ENCODE measurements at places on chromosomes 7 and 10.

- no peak for DNase-seq
Observed at GRCh38 chr10:116674901-116675423, 54.2 kb downstream of the PNLIPRP2 start.

GRCh38 chr10:50420196-50420595, 168.9 kb upstream of the ASAH2 start:
- DNase-seq: no peak

DNA sequence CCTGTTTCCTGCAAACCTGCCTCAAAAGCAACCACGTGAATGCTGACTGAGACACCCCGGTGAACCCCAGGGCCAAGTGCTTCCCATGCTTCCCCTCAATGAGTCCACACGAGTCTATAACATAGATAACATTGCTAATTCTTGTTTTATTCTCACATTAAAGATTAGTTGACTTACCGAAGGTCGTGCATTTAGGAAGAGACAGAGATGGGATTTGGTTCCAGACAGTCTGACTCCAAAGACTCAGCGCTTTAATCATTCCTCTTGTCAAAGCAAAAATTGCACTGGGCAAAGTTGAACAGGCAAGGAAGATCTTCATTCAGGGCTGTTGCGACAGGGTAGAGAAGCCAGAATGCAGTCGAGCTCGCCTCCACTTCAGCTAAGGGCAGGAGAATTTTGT, 435.6 kb upstream of the C7orf33 start:
- no peak for DNase-seq

GRCh38 chr10:29595636-29596225, 39.0 kb downstream of the SVIL start:
- no peak for DNase-seq

GRCh38 chr10:132916956-132917666, 25.3 kb downstream of the CFAP46 start:
- no peak for DNase-seq

GRCh38 chr7:964401-965231, 10.1 kb upstream of the ADAP1 start:
- DNase-seq: no peak

GRCh38 chr10:69416695-69417094, at the start of gene TACR2:
TACR2 (minus strand) TSS chr10:69416918; CDS start chr10:69416323, 595 bp downstream.
- DNase-seq: no peak

GRCh38 chr7:101163279-101164070, 1.9 kb downstream of the VGF start:
- DNase-seq: no peak

- no peak for DNase-seq
Observed at GRCh38 chr10:49133706-49134248, at the start of gene FAM170B. FAM170B (minus strand) TSS chr10:49134021; CDS start chr10:49133918, 103 bp downstream.

DNA sequence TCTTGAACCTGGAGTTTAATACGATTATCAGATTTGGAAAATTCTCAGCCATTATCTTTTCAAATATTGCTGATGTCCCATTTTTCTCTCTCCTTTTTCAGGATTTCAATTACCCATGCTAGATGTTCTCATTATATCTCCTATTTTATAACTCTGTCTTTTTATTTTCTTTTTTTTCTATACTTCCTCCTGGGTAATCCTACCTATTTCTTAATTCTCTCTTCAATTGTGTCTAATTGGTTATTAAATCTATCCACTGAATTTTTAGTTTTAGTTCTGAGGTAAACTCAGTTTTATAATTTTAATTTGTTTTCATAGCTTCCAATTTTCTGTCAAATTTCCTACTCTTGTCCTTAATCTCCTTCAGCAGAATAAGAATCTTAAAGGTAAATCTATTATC, 15.6 kb downstream of the STEAP1 start:
- no peak for DNase-seq

DNA sequence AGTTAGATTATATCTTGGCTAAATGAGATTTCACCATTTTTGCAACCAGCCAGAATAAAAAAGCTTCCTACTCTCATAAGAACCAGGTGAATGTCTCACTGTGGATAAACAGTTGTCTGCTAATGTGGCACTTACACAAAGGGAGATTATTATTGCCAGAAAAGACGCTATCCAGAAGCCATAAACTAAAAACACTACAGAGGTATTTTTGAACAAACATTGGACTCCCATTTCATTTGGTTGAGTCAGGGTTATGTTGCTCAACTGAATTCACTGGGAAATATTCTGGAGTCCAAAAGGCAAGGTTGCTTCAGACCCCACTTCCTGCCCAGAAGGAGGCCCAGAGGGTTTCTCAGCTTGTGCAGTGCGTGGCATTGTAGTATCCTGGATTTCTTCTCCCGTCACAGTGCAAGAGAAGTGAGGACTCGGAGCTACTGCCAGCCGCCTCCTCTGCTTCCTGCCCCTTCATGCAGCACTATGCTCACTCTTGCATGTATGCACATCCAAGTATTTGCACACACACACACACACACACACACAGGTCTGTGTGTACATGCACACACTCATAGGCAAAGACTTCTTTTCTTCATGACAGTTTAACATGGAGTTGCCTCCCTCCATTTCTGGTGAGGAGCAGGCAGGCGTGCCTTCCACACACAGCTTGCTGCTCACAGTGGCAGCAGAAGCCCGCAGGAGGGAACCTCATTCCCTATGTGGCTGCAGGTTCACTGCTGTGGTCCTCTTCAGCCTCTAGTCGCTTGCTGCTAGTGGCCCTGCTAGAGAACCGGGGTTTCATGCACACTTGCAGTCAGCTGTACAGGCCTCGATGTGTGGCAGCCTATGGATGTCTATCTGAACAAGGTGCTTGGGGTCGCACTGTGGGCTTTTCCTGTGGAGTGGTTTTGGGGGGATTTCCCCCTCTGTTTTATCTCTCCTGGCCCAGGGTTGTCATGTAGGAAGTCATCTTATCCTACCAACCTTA, 10.1 kb downstream of the DENND10 start:
- no peak for DNase-seq

GRCh38 chr7:69840248-69840647, 242.0 kb downstream of the AUTS2 start:
- no peak for DNase-seq

- DNase-seq: no peak
Observed at GRCh38 chr7:120394595-120394994, 121.6 kb downstream of the KCND2 start.

DNA sequence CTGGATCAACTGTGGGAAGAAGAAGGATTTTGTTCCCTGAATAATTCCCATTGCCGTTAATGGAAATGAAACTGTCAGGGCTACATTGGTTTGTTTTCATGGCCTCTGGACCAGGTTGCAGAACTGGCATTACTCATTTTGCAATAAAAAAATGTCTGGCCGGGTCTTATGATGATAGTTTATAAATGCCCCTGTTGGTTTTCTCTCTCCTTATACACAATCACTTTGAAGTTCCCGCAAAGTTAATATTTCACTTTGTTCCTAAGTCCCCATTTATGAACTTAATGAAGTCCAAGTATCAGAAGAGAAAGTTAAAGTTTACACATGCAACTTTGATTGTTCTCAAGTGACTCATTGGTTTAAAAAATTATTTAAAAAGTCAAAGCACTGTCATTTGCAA, 150.7 kb upstream of the PRR15 start:
- no peak for DNase-seq

- no peak for DNase-seq
Observed at GRCh38 chr7:25495342-25496250, 267.3 kb upstream of the NPVF start.

GRCh38 chr7:19146699-19147098, 1.5 kb upstream of the FERD3L start:
- DNase-seq: no peak

DNA sequence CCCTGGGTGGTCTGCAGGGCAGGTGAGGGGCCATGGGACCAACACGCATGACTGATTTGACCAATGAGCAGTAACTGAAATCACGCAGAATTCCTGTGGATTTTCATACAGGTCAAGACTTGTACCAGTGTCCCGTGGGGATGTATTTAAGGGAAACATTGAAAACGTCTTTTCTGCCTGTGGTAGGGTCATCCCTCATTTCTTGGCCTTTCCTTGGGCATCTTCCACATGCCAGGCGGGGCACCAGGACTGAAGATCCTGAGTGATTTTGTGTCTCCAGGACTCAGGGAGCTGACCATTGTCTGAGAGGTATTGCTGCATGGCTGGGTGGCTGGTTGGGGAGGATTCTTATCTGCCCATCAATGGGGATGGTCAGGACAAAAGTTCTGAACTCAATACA, 289.0 kb downstream of the GLRX3 start:
- no peak for DNase-seq

- no peak for DNase-seq
Observed at GRCh38 chr7:71682181-71682580, 550.2 kb downstream of the GALNT17 start.

- DNase-seq: no peak
Observed at GRCh38 chr7:74320645-74321221, 31.5 kb downstream of the CLIP2 start.

GRCh38 chr7:12709726-12710502, 22.5 kb downstream of the ARL4A start:
- DNase-seq: no peak

DNA sequence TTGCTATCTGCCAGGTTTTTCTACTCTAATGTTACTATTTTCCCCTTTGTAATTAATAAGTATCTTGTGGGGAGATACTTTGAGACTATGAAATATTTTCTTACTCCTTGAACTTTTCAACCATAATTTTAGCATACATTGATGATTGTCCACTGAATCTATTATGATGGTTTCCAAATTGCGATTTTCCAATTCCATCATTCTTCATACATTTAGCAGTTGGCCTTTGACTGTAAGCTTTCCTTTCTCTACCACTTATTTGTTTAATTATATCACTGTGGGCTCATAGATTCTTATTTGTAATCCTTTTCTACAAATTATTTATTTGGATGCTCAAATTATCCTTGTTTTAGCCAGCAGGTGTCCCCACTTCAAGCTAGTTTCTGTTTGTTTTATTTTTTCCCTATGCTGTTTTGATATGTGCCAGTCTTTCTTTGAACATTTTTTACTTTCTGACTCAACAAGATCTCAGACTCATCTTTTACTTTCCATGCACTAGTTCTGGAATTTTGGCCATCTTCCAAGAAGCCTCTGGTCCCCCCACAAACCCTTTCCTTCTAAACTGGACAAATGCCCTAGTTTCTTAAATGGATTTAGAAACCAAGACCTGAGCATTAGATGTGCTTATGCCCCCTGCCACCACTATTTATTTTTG, 11.4 kb upstream of the MRPS16 start:
- peak; percentile 33 for DNase-seq

DNA sequence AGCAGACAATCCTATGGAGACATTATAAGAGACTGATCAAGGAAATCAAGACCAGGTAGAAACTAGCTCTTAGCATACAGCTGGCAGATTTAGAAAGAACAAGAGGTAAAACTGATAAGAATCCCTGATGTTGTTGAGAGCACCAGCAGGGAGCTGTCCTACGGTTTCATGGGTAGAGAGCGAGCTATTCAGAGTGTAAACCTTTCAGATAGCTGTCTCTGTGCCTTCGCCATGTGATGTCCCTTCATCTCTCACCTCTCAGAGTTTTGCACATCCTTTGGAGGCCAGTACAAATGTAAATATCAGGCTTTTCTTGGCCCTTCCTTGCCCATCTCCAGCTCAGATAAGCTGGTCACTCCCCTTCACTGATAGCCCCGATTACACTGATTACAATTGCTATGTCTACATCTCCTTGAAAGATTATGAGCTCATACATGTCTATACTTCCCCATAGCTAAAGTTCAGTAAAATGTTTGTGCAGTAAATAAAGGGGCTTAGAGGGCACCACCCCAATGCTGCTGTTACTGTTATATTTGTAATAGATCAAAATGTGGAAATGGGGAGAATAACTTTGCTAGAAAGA, 21.9 kb downstream of the THSD7A start:
- DNase-seq: no peak
